ENCODE measurements at places on chromosomes 3 and 15.
A peak's percentile ranks its signal among the peaks of the same experiment; 100 is the strongest.

DNA sequence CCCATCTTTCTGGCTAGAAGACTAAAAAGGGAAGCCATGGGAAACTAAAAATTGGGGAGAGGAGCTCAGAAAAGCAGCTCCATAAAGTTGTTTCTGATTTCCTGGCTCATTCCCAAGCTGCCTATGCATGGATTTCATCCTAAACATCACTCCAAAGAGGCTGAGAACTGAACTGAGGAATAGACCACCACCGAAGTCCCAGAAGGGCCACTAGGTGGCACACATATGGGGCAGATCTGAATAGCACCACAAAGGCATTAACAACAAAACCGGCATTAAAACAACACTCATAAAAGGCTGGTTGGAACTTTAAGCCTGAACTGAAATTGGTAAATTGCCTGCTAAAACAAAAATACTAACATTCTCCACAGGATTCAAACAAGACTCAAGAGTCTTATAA, 106.3 kb downstream of the PLD1 start:
- DNase-seq = peak; percentile 53

- no peak for DNase-seq
Measured at GRCh38 chr3:183650554-183650953, 15.1 kb downstream of the KLHL24 start.

DNA sequence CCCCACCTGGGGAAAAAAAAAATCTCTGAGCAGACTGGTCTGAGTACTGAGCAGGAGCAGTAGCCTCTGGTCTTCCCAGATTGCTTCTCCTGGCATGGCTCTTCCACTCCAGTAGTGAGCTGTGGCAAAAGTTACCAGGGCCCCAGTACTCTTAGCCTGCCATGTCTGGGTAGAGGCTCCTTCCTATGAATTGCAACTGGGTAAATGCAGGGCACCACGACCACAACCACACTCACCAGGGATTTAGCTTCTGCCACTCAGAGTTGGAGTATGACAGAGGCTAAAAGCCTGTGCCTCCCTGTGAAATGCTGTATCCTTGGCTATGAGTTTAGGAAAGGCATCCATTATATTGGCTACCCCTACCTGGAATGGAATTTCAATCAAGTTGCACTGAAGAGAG, 67.9 kb upstream of the CCDC54 start:
- DNase-seq = no peak

DNA sequence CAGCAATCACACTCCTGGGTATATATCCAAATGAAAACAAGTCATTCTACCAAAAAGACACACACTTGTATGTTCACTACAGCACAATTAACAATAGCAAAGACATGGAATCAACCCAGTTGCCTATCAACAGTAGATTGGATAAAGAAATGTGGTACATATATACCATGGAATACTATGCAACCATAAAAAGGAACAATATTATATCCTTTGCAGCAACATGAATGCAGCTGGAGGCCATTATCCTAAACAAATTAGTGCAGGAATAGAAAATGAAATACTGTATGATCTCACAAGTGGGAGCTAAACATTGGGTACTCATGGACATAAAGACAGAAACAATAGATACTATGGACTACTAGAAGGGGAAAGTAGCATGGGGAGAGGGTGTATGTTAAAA, 224.7 kb downstream of the CLSTN2 start:
- no peak for DNase-seq

- no peak for DNase-seq
Measured at GRCh38 chr3:171172070-171172469, 145.6 kb upstream of the SLC2A2 start.

DNA sequence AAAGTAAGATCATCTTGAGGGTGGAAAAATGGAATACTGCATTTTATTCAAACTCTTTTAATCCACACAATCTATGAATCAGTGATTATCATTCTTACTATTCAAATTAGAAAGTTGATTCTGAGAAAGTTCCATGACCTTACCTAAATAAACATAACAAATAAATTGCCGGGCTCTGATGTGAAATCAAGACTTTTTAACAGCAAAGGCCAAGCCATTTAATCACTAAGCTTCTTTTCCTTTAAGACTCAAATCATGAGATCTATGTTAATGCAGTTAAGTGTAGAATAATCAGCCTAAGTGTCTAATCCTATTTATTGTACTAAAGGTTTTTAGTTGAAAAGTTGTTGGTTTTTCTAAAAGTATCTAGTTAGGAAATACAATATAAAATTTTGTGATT, 857.0 kb downstream of the SI start:
- no peak for DNase-seq

- no peak for DNase-seq
Measured at GRCh38 chr3:192220915-192221314, 506.4 kb downstream of the FGF12 start.

DNA sequence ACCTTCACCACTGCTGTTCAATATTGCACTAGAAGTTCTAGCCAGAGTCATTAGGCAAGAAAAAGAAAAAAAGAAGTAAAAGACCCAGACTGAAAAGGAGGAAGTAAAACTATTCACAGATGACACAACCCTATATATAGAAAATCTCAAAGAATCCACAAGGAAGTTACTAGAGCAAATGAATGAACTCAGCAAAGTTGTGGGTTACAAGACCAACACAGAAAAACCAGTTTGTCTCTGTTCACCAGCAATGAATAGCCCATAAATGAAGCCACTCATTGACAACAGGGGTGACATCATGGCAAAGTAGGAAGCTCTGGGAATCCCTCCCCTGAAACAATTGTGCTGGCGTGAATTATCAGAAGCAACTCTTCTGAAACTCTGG, 4.6 kb downstream of the CFAP100 start:
- DNase-seq = no peak

DNA sequence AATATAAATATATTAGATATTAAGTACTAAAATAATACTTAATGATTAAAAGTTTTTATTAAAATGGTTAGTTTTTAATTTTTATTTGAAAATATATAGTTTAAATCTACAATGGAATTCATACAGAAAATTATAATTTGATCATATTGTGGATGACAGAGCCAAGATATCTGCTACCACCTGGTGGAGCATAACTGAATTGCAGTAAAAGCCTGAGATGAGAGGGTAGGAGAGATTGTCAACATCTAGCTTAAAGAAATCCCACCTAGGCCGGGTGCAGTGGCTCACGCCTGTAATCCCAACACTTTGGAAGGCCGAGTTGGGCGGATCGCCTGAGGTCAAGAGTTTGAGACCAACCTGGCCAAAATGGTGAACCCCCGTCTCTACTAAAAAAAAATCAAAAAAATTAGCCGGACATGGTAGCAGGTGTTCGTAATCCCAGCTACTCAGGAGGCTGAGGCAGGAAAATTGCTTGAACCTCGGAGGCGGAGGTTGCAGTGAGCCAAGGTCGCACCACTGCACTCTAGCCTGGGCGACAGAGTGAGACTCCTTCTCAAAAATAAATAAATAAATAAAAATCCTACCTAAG, 25.1 kb upstream of the CSTA start:
- DNase-seq = peak; percentile 32

DNA sequence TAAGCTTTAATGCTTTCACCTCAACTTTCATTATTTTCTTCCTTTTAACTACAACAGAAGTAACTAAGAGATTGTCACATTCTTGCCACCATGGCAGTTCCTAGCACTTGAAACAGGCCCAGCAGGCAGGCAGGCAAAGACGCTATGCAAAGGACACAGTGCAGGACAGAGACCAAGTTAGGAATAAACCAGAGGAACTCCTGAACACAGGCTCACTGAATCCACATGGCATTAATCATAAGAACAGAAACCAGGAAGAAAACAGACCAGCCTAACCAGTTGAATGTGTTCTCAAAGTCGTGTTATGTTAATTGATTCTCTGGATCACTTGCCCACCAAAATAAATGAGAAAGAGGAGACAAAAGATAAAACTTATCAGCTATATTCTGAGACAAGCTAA, 397.6 kb downstream of the TBL1XR1 start:
- no peak for DNase-seq

DNA sequence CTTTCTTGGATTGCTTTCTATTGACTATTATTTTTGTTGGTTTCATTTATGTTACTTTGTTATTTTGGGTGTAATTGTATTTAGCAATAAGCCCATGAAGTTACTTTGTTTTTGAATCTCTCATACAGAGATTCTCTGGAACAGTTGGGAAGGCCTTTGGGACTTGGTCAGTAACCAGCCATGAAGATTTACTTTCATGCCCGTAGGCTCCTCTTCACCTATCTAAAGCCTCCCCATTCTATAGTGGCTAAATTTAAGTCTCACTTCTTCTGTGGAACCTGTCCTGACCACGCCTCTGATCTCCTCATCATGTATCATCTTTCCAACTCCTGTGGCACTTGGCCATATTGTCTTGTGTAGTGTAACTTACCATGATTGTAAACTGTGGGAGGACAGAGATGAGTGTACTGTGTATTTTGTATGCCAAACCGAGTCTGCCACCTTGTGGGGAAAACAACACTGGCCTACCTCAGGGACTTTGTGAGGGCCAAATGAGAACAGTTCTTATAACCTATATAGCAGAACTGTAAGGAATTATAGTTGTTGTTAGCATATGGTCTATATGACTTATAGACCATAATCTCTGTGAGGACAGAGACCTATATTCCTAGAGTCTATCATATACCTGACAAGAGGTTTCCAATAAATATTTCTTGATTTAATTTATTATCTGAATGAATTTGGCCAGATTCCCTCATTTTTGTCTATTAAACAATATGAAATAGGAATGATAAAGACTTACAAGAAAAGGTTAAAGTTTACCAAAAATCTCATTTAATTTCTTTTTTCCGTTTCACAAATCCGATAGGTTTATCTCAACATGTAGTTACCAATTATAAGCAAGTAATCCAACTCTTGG, 75.0 kb downstream of the STARD9 start:
- DNase-seq = peak; percentile 70

GRCh38 chr3:51934991-51935885, 6.5 kb downstream of the RRP9 start:
- DNase-seq = no peak

DNA sequence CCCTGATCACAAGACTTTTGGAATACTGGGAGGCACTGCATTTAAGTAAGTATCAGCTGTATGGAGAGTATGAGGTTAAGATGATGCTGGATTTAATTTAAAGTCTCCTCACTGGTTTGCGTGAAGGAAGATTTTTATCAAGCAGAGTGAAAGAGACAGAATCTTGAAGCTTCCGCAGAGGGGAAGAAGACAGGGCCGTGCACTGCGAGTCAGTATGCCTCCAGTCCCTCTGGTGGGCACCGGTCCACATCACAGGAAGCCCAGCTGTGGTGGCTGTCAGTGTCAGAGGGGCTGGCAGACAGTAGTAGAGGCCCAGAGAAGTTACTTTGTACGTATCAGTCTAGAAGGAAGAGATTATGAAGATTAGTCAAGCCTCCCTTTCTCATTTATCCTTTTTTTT, 379.0 kb upstream of the TPRG1 start:
- DNase-seq = no peak

DNA sequence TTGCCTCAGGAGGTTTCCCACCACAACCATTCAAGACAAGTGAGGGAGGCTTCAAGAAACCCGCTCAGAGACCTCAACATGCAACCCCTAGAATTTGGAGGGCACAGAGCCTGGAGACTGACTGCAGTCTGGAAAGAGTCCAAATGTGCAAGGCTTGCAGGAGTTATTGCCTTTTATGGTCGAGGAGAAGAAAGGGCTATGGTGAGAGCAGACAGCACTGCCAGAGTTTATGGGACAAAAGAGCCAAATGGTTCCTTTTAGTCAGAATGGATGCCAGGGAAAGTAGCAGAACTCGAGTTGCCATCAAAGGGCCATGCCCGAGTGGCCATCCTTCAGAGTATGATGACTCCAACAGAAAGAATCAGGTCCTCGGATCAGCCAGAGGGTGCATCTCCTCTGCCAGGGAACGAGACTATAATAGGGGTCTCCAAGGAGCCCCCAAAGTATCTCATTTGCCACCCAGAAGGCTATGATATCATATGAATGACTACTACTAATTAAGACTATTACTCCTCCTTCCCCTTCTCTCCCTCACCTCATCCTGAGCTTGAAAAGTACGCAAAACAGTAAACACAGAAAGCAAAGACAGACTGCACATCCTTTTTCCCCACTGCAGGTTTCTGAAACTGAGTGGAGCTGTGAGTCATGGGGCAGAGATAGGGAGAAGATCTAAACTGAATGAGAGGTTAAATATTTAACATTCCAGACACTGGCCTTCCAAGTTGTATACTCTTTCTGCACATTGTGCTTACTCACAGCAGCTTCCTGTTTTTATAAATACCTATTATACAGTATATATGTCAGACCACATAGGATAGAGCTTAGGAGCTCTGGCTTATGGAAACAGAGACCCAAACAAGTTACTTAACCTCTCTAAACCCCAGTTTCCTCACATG, 33.9 kb upstream of the TMCO5A start:
- DNase-seq = no peak

- DNase-seq = no peak
Measured at GRCh38 chr3:105999856-106000255, 131.0 kb upstream of the CBLB start.

DNA sequence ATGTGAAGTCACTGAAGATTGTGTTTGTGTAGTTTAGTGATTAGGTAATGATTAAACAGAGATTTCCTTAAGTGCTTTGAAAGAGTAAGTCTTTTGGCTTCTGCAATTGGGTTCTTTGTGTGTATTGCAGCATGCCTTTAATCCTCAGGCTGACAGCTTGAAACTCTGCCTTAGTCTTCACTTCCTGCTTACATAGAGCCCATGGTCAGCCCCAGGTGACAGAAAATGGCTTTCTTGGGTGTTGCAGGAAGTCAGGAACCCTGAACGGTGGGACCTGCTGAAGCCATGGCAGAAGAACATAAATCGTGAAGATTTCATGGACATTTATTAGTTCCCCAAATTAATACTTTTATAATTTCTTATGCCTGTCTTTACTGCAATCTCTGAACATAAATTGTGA, 61.3 kb downstream of the KBTBD8 start:
- DNase-seq = no peak

GRCh38 chr3:124610130-124610529, 120.1 kb upstream of the UMPS start:
- no peak for DNase-seq

- DNase-seq = peak; percentile 26
Measured at GRCh38 chr3:128408693-128409623, 57.7 kb downstream of the DNAJB8 start.

DNA sequence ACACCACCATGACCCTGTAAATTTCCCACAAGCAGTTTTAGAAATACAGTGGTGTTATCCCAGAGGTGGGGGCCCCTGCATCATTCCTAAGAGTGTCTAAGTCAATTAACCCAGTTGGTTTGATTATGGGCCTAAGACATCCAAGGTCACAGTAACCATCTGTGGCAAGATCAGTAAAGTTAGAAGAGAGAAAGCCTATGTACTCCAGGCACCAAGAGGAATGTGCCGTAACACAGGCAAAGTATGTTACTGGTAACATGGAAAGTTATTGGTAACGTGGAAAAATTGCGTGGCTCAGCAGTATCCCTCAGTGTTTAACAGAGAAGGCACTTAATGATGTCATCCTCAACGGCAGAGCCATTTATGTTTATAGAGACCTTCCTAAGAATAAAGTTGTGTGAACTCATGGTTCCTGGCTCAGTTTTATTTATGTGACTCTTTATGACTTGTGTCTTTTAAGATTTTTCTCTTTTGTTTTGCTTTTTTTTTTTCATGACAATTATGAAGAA, 144.1 kb upstream of the RASGRP1 start:
- DNase-seq = peak; percentile 34

- DNase-seq = no peak
Measured at GRCh38 chr3:152717252-152717651, 117.7 kb upstream of the P2RY1 start.
